ENCODE measurements at places on chromosomes 4 and X.

DNA sequence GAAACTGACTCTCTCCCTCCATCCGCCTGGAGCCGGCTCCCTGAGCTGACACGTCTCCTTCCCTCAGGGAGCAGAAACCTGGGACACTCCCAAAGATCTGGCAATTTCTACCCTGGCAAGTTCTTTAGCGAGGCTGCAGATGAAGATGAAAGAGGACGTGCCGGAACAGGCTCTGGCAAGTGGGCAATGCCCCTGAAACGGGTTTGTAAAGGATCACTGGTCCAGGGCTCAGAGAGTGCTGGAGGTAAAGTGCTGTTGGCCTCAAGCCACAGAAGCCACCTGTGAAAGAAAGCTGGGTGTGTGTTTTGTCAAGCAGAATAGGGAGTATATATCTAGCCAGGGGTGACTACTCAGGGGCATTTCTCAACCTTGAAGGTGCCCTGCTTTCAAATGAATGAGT is 131.4 kb upstream of the ATP6AP2 start:
- DNase-seq, result no peak

DNA sequence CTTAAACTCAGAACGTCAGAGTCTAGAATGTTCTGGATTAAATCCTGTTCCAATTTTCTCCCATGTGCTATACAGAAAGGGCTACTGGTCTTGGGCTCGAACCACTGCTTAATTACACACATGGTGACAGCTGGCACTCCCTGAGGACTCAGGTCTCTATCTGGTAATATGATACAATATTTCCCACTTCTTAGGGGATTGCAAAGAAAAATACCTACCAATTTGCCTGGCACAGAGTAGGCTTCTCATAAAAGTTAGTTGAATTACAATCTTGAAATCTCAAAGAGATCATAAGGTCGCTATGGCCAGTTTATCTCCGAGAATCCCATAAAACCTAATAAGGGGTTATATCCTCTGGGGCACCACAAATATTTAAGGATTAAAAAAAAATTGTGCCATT is 8.6 kb downstream of the GPM6B start:
- no peak for DNase-seq

GRCh38 chr4:188439641-188440311 is 300.5 kb downstream of the TRIML1 start:
- no peak for DNase-seq

- DNase-seq, result no peak
These were observed 38.1 kb downstream of the ABLIM2 start for GRCh38 chr4:8120501-8120900.

DNA sequence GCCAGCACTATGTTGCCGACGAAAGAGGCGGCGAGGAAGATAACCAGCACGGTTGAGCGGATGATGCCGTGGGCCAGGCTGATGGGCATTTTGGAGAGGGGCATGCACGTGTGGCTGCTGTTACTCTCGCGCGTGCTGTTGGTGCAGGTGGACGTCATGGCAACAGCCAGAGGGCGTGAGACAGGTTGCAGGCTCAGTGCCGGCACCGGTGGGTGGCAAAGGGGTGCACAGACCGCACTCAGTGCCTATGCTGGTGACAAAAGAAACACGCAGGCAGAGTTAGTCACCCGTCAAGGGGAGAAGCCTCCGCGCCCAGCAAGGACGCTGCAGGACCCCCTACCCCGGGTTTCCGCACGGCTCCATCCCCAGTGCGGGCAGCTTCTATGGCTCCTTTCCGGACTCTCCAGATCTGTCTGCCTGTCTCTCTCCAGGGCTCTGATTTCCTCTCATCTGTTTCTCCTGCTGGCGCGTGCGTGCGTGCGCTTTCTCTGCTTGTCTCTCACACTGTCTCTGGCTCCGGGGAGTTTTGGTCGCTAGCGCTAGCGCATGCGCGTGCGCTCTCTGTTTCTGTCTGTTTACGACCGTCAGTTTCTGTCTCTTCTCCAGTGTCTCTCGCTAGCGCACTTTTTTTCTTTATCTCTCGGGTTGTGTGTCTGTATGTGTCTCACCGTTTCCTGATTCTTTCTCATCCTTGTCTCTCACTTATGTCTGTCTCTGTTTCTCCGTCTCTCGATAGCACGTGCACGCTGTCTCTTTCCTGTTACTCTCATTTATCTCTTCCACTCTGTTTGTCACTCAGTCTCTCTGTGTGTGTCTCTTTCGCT is 2.1 kb downstream of the GPR101 start:
- no peak for DNase-seq

- DNase-seq, result no peak
These were observed 219.5 kb downstream of the SPCS3 start for GRCh38 chr4:176539091-176539784.

DNA sequence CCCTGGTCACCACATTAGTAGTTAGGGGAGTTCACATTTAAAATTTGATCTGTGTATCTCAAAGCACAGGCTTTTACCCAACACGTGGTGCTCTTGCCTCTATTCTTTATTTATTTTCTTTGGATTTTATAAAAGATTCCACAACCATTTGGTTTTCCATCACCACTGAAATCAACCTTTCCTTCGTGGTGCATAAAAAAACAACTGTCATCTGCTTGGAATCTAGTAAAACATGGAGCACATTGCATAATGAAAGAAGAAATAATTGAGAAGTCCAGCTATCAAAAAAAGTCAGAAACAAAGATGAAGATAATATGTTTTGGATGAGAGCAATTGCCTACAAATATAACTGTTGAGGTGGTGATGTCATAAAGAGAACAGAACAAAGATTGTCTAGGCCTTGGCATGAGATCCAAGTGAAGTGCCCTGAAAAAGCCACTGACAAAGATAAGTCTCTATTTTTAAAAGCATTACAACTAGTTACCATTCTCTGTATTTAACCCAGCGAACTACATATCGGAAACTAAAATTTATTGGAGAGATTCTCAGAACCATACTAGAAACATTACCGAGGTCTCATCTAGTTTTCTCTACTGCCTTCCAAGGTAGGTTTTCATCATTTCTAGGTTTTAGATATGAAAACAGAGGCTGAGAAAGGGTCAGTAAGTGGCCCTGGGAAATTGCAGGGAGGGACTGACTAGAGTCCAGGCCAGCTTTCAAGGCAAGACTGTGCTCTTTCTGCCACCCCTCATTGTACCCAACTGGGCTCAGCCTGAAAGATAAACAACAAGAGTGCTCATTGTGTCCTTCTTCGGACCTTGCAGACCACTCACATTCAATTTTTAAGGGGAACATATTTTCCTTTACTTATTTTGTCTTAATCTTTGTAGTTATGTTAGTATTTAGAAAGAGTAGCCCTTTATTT is 127.3 kb downstream of the MAD2L1 start:
- DNase-seq, result no peak

DNA sequence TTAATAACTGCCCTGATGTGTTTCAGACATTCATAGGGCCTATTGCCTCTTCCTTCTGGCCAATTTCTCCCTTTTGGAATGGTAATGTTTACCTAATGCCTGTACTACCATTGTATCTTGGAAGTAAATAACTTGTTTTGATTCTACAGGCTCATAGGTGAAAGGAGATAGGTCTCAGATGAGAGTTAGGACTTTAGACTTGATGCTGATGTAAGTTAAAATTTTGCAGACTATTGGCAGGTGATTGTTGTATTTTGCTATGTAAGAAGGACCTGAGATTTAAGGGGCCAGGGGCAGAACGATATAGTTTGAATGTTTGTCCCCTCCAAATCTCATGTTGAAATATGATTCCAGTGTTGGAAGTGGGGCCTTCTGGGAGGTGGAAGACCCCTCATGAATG is 215.5 kb downstream of the SLC39A8 start:
- no peak for DNase-seq

DNA sequence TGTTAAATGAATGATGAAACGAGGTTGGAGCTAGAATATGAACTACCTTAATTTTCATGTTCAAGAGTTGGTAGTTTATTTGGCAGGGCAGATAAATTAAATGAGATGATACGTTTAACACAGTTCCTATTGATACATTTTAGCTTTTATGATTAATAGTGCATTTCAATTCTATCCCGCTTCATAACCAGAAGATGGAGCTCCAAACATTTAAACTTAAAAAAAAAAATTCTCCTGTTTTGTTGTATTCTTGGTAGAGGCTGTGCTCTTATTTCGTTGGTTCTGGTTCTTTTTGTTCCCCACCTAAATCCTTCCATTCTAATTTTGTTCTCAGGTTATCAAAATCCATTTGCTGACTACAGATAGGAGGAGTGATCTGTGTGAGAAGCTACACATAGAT is 71.8 kb upstream of the PTPN13 start:
- no peak for DNase-seq

DNA sequence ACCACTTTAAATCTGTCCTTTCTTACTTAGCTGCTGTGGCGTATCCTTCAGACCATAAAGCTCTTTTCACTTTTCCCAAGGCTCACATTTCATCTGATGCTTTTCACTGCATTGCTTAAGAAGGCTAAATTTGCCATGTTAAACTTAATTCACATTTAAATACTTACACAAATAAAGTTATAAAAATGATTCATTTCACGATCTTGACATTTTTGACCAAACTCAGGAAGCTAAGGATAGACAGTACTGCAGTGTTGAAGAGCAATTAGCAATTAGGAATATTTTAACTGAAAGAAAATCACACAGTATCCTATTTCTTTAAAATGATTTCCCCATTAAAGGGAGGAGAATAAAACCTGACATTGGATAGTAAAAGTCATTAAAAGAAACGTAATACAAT is 1038.6 kb downstream of the STPG2 start:
- DNase-seq, result no peak

- no peak for DNase-seq
These were observed 78.2 kb downstream of the SH3BGRL start for GRCh38 chrX:81280148-81280547.

All from vagina (tissue), 2 donors.